ENCODE measurements at places on chromosomes 4 and X. TPM values are rescaled to one million over a fixed set of nuclear protein-coding genes. Genes with fewer than 3 reads are reported as not detected.

DNA sequence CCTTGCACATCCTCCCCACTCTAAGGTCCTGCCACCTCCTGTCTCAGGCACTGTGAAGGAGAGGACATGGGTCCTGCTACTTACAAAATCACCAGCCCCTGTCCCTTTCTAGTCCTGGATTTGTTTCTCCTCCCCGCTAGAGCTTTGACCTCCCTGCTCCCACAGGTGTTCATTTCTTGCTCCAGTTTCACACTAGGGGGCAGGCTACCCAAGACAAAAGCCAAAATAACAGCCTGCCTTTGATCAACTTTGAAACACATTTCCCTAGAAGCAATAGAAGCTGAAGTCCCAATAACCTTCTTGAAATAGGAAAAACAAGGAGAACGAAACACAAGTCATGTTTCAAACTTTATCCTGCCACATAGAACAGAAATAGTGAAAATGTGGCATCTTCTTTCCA, 164.4 kb downstream of the QDPR start:
- no peak for DNase-seq
- H3K36me3 ChIP-seq, result no peaks in the 10 kb centered on the region
- H3K27me3 ChIP-seq, result no peaks in the 10 kb centered on the region
- no peaks in the 10 kb centered on the region for H3K4me1 ChIP-seq
- no peak overlapping the region for H3K4me3 ChIP-seq

GRCh38 chr4:87718217-87718835, 68.2 kb downstream of the DMP1 start:
- no peaks in the 10 kb centered on the region for H3K36me3 ChIP-seq
- no peak overlapping the region for H3K27ac ChIP-seq
- DNase-seq, result no peak
- H3K4me1 ChIP-seq, result peaks cover 3% of the 10 kb centered on the region
- H3K4me3 ChIP-seq, result no peak overlapping the region

DNA sequence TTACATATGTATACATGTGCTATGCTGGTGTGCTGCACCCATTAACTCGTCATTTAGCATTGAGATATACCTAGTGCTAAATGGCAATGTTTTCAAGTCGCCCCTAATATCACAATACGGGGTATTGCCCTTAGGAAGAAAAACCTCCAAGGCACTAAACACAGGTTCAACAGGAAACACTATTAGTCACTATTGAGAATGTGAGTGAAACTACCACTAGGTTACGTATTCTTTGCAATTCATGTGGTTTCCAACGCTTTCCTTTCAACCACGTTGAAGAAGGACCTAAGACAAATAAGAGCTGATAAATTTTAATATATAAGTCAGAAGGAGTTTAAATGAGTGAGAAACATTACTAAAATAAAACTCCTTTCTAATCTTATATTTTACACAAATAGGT, 134.7 kb upstream of the SPANXN4 start:
- H3K36me3 ChIP-seq, result no peaks in the 10 kb centered on the region
- no peak overlapping the region for H3K27ac ChIP-seq
- H3K27me3 ChIP-seq, result no peaks in the 10 kb centered on the region
- no peak for DNase-seq
- no peaks in the 10 kb centered on the region for H3K4me1 ChIP-seq

DNA sequence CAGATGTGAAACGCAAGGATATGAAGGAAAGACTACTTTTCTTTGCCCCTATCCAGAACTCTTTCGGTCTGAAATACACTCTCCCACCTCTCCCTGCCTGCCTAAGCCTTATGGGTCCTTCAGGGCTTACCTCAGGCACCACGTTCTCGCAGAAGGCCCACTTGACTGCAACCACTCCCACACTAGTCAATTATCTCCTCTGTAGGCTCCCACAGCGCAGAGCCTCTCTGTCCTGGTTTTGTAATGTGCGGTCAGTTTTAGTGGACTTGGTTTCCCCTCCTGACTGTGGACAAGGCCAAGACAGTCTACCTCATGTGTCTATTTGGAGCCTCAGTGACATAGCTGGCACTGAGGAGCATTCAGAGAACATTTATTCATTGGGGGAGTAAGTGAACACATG, 11.1 kb downstream of the CNGA2 start:
- no peaks in the 10 kb centered on the region for H3K4me1 ChIP-seq
- no peak overlapping the region for H3K4me3 ChIP-seq
- H3K27ac ChIP-seq, result no peak overlapping the region
- no peak for DNase-seq

- no peak for DNase-seq
- peak overlapping the region; percentile 82 for H3K27ac ChIP-seq
- H3K4me1 ChIP-seq, result peaks cover 54% of the 10 kb centered on the region
- H3K4me3 ChIP-seq, result no peak overlapping the region
- no peaks in the 10 kb centered on the region for H3K27me3 ChIP-seq
These were observed 7.9 kb downstream of the FAM200B start for GRCh38 chr4:15689540-15689939.

GRCh38 chrX:68912113-68912512, 83.3 kb downstream of the EFNB1 start:
- no peak for DNase-seq
- no peak overlapping the region for H3K27ac ChIP-seq
- H3K36me3 ChIP-seq, result no peaks in the 10 kb centered on the region

DNA sequence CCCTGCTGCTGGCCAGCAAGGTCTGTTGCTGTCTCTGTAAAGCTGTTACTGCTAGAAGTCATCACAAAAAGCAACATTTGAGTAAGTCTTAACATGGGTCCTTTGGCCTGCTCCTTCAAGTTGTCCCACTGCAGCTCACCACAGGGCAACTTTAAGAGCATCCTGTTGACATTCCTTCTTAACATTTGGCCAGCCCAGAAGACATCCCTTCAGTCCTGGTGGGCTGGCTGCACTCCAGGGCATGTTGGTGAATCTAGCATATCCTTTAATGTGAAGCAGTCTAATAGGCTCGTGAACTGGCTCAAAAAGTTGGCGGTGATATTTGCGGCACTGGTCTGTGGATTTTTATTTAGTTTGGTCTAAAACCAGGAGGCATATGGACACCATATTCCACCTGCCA, 92.2 kb upstream of the MAML3 start:
- H3K27me3 ChIP-seq, result no peaks in the 10 kb centered on the region
- no peaks in the 10 kb centered on the region for H3K36me3 ChIP-seq
- no peak overlapping the region for H3K27ac ChIP-seq
- H3K4me3 ChIP-seq, result no peak overlapping the region
- H3K4me1 ChIP-seq, result peaks cover 22% of the 10 kb centered on the region
- DNase-seq, result no peak

- H3K4me3 ChIP-seq, result no peak overlapping the region
- H3K27ac ChIP-seq, result no peak overlapping the region
- H3K27me3 ChIP-seq, result no peaks in the 10 kb centered on the region
- DNase-seq, result no peak
- H3K36me3 ChIP-seq, result no peaks in the 10 kb centered on the region
- H3K4me1 ChIP-seq, result no peaks in the 10 kb centered on the region
These were observed 126.4 kb downstream of the KDR start for GRCh38 chr4:54999003-54999402.

DNA sequence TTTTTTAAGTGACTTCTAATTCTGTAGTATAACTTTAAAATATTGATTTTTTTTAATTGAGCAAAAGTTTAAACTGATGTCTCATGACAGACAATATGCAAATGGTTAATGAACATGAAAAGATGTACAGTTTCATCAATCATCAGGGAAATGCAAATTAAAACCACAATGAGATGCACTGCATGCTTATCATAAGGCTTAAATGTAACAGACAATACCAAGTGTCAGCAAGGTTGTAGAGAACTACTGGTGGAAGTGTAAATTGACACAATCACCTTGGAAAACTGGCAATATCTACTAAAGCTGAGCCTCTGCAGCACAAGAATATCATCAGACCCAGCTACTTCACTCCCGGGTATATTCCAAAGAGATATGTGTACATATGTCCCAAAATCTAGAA, 70.2 kb upstream of the DAPP1 start:
- no peaks in the 10 kb centered on the region for H3K27me3 ChIP-seq
- H3K4me1 ChIP-seq, result no peaks in the 10 kb centered on the region
- no peaks in the 10 kb centered on the region for H3K36me3 ChIP-seq
- no peak overlapping the region for H3K4me3 ChIP-seq
- DNase-seq, result no peak

DNA sequence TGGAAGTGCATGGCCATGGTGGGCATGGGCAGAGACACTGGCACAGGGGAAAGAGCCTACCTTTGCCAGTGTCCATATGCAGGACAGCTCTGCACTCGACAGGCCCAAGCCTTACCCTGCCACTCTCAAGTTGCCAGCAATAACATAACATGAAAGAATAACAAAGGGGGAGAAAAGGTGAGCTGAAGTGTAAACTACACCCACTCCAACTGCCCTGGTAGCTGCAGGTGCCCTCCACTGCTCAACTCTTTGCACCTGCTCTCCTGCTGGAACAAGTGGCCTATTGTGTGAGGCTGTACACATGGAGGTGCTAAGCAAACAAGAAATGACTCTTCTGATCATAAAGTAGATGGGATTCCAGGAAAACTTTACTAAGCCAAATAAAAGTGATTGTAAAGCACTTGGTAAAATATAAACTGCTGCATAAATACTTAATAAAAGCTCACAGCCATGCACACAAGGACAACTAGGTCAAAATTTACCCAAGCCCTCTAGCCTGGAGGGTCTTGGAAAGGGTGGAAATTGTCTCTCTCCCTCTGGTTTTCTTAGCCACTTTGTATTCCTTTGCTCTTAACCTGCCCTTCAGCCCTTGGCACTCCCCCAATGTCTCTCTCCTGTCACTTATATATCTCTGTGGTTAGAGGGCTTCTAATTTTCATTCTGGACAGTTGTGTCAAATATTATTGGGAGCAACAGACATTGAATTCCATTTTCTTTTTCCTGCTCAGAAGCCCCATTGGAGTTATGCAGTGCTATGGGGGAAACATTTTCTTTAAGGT, 261.2 kb upstream of the GPC4 start:
- H3K27ac ChIP-seq, result peak overlapping the region; percentile 53
- DNase-seq, result no peak
- H3K4me1 ChIP-seq, result no peaks in the 10 kb centered on the region
- no peaks in the 10 kb centered on the region for H3K36me3 ChIP-seq
- H3K4me3 ChIP-seq, result no peak overlapping the region
- H3K27me3 ChIP-seq, result no peaks in the 10 kb centered on the region

- no peaks in the 10 kb centered on the region for H3K27me3 ChIP-seq
- no peaks in the 10 kb centered on the region for H3K36me3 ChIP-seq
- peak overlapping the region; percentile 89 for H3K27ac ChIP-seq
- no peak for DNase-seq
- peak overlapping the region; percentile 84 for H3K4me3 ChIP-seq
- peaks cover 77% of the 10 kb centered on the region for H3K4me1 ChIP-seq
These were observed 1.5 kb downstream of the TIFA start for GRCh38 chr4:112284166-112284565.

The IL3RA gene
- total RNA-seq, result 13.9 TPM

The SUPT20HL1 gene
- total RNA-seq, result not detected
